ENCODE measurements at places on chromosomes 5 and 9.

DNA sequence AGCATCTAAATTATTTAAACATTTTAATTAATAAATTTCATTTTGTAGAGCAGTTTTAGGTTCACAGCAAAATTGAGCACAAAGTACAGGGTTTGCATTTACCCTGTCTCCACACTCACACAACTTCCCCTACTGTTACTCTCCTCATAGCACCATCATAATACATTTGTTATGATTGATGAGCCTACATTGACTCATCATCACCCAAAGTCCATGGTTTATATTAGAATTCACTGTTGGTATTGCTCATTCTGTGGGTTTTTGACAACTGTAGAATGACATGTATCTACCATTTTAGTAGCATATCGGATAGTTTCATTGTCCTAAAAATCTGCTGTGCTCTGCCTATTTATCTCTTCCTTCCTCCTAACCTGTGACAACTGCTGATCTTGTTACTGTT is 411.1 kb upstream of the MPDZ start:
- DNase-seq = no peak

DNA sequence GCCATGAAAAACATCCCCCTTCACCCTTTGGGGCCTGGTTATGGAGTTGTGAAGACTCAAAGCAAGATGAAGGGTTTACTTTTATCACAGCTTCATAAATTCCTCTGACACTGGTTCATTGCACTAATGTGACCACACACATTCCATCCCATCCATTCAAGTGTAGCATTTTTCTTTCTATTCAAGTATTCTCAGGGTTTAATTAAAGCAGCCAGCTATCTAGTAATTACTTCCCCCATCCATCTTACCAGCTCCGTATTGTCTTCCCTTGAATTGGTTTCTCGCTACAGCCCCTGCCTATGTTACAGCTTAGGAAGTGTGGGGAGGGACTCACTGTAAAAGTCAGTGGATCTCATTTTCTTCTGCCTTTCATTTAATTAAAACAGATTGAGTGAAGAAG is 387.0 kb upstream of the RFX3 start:
- DNase-seq = no peak

DNA sequence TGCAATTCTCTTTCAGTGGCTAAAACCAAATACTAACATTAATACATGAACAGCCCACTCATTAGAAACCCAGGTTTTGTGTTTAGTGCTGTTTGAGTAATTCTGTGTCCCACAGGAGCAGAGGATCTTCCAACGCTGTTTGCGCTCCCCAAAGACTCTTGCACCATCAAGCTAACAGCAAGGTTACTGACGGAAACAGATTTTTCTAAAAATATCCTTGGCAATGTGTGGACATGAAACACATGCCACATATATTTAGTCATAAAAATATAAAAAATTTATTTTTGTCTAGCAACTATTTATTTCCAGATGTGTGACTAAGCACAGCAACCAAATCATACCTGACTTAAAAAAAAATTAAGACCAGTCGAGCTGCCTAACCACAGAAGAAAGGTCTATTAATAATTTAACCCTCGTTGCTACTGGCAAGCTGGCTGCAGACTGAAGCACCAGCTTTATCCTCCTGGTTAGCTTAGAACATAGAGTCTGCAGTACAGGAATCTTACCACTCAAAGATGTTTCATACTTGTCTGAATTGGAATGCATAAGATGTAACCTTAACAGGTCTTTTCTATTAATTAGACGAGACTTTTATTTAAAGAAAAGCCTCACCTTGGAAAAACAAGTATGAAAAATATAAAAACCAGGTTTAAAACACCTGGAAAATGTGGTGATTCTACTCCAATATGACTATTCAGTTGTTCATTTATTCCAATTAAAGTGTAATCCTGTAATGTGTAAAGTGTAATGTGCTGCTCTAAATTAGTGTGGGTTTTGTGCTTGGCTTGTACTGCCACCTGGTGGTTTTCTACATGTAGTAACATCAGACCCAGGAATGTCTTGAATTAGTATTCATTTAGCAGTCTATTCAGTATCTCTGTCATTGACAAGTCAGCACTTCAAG is 272.5 kb downstream of the EPB41L4A start:
- DNase-seq = peak; percentile 52

DNA sequence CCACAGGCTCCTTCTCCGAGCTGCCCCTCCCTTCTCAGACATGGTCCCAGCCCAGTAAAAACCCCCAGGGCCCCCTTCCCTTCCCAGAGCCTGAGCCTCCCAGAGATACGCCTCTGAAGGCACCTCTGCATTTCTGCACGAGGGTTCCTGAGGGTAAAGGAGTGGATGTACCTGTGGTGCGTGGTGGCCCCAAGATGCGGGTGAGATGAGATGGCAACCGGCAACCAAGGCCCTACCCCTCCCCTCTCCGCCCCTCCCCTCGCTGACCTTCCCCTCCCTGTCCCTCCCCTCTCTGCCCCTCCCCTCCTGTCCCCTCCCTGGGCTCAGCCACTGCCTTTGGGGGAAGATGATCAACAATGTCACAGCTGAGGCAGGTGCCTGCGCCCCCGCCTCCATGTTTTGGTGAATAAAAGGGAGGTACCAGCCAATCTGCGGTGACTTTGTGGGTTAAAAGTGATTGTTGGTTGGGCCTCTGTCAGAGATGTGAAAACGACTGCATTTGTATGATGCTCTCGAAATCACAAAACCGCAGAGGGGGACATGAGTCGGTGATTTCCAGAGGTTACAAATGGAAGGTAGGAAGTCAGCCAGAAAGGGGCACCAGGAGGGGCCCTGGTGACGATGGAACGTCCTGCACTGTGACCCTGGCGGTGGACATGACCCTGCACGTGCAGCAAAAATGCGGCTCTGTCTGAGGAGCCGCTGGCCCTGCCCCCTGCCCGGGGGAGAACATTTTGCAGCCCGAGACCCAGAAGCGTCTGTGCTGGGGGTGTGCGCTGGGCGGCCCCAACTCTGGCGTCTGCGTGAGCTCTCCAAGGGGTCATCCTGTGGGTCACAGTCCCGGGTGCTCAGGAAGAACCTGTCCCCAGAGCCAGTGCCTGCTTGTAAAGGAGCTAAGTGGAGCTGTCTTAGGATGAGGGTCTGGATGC is 3.7 kb downstream of the LCN9 start:
- DNase-seq = no peak

- no peak for DNase-seq
Measured at GRCh38 chr9:127589955-127590370, 22.1 kb upstream of the STXBP1 start.

GRCh38 chr5:61030163-61030482 is 85.1 kb downstream of the NDUFAF2 start:
- DNase-seq = no peak

DNA sequence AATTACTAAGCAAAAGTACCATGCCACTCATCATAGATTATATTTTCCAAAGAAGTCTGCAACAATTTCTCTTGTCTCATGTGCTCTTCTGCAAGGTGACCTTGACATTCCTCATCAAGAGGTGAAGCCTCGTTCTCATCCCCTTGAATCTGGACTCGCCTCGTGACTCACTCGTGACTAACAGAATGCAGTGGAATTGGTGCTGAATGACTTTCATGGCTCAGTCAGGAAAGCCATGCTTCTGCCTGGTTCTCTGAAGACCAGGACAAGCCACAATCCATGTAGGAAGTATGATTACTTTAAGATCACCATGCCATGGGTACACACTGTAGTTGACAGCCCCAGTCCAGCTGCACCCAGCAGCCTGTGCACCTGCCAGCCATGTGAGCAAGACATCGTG is 335.8 kb downstream of the GADD45G start:
- DNase-seq = no peak

- no peak for DNase-seq
Measured at GRCh38 chr5:153974813-153975163, 63.9 kb downstream of the FAM114A2 start.

DNA sequence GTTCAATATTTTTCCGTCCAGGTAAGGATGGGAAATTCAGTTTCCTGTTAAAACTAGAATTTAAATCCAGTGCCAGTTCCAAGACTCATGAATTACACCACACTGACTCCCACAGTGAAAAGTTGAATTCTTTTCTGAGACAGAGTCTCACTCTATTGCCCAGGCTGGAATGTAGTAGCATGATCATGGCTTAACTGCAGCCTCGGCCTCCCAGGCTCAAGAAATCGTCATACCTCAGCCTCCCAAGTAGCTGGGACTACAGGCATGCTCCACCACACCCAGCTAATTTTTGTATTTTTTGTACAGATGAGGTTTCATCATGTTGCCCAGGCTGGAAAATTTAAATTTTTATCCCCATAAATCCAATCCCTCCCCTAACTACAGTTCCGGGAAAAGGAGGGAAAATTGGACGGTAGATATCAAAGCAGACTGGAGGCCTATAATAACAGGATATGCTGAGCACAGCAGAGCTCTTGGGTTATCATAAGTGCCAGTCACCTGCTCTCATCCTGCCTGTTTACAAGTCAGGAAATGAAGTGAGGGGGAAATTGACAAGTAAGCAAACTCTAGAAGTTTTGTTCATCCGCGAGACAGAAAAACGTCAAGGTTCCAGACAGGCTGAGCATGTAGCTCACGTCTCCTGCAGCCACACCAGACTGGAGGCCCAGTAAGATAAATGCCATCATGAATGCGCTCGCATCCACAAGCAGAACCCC is 105.7 kb downstream of the UGCG start:
- no peak for DNase-seq

DNA sequence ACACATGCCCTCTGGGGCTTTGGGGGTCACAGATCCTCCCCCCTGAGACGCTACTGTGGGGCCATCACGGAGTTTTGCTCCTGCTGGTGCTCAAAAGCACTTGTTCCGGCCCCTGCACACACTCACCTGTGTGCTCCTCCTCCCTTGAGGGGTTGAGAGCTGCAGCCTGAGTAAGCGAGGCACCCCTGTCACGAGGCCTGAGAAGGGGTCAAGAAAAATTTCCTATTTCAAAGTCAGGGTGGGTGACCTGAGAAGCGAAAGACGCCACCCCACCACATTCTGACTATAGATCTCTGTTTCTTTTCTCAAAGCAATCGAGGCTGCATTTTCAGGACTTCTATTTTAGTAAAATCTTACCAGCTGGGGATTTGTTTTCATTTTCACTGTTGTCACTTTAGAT is 138.5 kb downstream of the DCP2 start:
- no peak for DNase-seq

DNA sequence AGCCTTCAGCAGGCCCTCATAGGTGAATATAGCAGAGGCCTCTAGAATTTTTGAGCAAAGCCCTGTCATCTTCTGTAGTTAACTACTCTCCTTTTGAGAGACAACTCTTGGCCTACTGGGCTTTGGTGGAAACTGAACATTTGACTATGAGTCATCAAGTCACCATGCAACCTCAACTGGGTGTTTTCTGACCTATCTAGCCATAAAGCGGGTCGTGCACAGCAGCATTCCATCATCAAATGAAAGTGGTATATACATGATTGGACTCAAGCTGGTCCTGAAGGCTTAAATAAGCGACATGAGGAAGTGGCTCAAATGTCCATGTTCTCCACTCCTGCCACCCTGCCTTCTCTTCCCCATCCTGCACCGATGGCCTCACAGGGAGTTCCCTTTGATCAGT is 1115.5 kb downstream of the TAF11L14 start:
- DNase-seq = no peak

DNA sequence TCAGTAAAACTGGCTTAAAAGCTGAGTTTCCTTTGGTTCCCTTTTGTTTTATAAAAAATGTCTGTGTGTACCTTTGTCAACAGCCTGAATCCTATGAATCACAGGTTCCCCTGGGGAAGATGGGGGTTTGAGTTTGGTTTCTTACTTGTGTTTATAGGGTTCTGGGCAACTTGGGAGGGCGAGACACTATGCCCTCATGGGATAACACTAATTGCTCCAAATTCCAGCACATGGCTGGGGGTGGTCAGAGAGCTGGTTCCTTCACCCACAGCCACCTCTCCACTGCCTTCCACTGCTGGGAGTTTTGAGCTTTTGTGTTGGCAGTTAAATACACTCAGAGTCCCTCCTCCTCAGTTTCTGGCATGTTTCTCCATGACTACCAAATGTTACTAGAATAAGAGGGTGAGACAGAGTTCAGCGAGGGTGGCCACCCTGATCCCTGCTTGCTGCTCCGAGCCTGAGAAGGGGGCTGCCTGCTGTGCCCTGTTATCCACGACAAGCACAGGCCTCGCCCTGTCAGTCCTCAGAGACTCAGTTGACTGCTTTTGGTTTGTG is 83.0 kb upstream of the EPB41L4B start:
- no peak for DNase-seq

DNA sequence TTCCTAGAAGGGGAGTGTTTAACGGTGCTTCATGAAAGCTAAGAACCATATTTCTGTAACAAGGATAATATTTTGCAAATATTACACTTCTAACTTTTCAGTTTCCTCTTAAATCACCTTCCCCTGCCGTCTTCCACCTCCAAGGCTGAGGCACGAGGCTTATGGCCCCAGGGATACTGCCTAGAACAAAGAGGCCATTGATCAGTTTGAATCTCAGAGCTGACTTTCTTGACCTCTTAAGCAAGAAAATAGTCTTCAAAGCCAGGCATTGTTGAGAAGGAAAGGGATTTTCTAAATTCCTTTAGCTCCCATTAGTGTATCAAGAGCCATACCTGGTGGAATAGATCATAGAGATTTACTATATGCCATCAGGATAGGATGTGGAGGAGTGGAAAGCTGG is 566.2 kb downstream of the BNC2 start:
- no peak for DNase-seq

DNA sequence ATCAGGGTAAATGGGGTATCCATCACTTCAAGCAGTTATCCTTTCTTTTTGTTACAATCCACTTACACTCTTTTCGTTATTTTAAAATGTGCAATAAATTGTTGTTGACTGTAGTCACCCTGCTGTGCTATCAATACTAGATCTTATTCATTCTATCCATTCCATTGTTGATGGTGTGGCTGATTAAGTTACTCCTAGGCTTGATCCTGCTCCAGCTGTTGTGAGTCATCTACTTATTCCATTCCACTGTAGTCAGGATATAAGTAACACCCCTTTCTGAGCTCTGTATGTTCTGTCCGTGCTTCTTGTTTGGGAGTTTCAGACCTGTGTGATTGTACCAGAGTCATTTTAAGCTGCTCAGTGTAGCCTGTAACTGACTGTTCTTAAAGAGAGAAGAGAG is 122.5 kb upstream of the RUSC2 start:
- DNase-seq = no peak

- no peak for DNase-seq
Measured at GRCh38 chr5:171482434-171482730, 62.9 kb downstream of the FGF18 start.

- no peak for DNase-seq
Measured at GRCh38 chr9:103700195-103700962, 393.7 kb upstream of the SMC2 start.

GRCh38 chr5:418162-419121 is 24.5 kb upstream of the EXOC3 start:
- DNase-seq = no peak

DNA sequence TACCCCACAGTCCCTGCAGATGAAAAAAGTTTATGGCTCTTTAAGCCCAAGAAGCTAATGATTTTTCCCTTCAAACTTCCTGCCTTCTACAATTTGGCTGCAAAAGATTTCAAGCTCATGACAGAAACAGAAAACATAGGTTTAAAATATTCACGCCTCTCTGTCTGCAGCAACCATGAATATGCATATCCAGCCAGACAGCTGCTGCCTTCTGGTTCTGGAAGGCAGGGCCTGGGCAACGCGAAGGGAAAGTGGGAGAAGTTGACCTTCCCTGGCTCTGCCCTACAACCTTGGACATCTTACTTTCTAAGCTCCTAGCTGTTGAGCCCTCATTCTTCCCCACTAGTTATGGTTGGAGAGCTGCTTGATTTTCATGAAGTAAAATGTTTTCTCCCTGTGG is 64.8 kb upstream of the CLINT1 start:
- no peak for DNase-seq

Data from SK-N-MC (cell line).